T-helper 2 cell (primary cell): ENCODE measurements at places on chromosomes 11 and 22.
A peak's percentile ranks its signal among the peaks of the same experiment; 100 is the strongest.

- no peak for DNase-seq
Observed at GRCh38 chr11:37026741-37027140, 428.7 kb upstream of the RAG2 start.

DNA sequence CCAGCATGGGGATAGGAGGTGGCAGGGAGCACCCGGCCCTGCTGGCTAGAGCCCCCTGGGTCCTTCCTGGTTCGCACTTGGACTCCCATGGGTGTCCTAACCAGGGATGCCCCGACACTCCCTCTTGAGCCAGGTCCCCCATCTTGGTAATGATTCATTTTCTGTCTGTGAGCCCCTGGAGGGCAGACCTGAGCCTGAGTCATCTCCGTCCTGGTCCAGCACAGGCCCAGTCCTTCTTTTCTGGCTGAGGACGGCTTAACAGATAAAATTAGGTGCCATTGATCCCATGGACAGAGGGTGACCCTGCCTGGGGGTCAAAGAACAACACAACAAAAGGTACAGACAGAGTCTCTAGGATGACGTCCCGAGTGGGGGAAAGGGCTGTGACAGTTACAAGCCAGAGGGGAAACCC lies 3.5 kb downstream of the RHOD start:
- no peak for DNase-seq

- DNase-seq: no peak
Observed at GRCh38 chr22:47154621-47155081, 392.2 kb downstream of the TBC1D22A start.

DNA sequence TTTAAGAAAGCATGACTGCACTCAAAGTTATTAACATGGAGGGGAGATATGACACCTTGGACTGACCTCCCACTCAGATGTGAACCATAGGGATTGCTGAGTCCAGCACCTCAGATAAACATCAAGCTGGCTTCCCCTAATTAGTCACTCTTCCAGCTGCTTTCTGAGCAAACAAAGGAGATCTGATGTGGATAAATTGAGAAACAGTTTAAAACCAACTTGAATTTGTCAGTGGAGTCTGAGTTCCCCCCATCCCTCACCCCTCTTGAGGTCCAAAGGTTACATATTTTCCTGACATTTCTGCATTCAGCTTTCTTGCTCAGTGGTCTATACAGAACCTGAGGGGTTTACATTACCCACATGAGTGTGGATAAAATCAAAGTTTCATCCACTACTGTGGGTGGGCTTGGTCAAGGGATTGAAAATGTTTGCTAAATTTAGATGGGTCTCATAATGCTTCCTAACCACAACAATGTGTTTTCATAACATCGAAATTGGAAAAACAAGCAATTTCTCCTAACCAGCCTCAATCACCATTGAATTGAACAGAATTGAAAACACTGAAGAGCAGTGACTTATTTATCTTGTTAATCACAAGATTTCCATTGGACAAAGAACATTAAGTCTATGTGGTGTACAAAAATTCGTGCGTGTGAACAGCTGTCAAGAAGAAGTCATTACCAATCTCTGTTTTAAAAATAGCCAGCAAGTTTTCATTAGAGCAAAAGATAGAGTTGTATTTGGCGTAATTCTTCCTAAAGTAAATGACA lies 292.3 kb downstream of the METTL15 start:
- DNase-seq: no peak

DNA sequence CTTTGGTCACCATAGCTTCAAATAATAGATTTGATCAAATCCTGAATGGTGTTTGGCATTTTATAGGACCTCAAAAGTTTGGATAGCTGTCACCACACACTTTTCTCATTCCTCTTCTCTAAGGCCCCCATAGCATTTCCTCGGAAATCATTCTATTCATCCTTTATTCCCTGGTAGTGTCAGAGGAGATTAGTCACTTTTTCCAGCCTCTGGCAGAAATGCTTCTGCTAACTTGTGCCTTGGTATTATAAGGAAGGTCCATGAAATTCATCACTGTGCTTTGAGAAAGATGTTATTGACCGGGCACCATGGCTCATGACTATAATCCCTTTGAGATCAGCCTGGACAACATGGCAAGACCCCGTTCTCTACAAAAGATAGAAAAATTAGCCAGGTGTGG lies 19.7 kb upstream of the NUP160 start:
- no peak for DNase-seq

DNA sequence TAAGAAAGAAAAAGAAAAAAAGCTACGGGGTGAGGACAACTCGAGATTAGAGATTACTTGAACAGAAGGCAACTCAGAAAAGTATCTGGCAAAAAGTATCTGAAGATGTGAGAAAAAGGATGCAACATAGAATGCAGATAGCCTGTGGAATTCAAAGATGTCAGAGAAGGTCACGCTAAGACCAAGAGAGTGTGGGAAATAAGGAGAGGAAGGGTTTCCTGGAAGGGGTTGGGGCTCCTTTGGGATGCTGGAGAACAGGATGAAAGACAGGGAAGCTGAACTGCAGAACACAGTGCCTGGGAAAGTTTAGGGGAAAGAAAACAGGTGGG lies 1.2 kb downstream of the GUCY1A2 start:
- DNase-seq: no peak

DNA sequence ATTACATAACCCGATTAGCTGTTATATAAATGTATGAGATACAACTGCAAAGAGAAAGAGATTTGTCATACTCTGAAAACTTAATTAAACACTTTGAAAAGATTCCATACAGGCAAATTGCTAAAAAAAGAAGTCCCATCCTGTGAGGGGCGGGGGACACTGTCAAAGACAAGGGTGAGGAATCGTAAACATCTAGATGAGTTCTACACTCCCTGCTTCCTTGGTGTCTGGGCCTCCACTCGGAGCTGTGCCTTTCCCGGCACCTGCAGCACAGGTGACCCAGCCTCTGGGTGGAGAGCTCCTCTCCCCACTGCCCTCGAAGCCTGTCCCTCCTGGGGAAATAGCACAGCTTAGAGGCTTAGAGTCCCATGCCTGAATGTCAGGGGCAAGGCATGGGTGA lies 69.2 kb upstream of the CRYBB3 start:
- no peak for DNase-seq

- no peak for DNase-seq
Observed at GRCh38 chr11:113504586-113504985, 29.4 kb upstream of the DRD2 start.

- no peak for DNase-seq
Observed at GRCh38 chr22:49356428-49356827, 471.2 kb downstream of the BRD1 start.

DNA sequence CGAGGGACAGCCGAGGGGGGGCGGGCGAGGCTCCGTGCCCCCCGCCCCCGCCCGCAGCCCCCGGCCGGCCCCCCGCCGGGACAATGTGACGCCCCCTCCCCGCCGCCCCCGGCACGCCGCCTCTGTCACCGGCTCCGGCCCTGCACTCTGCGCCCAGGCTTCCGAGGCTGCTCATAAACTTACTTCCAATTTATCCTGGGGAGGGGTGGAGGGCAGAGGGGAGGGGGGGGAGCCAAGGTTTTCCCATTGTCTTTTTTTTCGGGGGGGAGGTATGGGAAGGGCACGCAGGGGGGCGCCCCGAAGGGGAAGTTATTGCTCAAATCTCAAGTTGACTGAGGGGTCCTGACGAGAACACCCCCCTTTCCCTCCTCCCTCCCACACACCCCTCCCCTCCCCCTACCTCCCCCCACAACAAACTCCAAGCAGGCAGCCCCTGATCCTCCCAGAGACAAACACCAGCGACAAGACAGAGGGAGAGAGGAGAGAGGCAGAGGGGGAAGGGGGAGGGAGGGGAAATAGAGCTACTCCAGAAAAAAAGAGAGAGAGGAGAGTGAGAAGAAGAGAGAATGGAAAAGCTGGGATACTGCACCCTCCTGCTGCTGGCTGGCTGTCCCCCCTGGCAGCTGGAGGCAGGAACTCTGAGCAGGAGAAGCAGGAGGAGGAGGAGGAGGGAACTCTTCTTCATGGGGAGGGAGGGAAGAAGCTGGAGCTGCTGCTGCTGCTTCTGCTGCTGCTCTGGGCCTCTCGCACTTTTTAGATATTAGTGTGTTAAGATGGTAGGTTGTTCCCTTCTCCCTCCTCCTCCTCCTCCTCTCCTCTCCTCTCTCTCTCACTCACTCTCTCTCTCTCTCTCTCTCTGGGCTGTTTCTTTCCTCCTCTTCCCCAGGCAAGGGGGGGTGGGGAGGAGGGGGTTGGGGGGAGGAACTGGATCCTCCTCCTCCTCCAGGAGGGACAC lies 631 bp downstream of the PHF21A start:
- no peak for DNase-seq

- no peak for DNase-seq
Observed at GRCh38 chr22:27455526-27455925, 346.0 kb downstream of the MN1 start.

DNA sequence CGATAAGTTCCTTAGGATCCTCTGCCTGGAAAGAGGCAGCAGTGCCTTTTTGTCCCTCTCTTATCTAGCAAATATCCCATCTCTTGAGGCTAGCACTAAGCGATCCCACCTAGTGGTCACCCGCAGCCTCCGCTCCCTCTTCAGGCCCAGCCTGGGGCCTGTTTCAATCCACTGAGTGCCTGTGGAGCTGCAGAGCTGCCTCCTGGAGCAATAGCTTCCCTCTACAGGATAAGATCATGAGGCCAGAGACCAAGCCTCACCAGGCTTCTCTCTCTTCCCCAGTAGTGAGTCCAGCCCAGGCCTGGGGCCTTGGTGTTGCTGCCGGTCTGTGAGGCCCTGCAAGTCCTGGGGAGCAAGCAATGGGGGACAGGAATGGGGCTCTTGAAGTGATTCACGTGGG lies 65.8 kb downstream of the SLC22A12 start:
- no peak for DNase-seq

- DNase-seq: no peak
Observed at GRCh38 chr22:30040499-30041260, 39.6 kb upstream of the HORMAD2 start.

DNA sequence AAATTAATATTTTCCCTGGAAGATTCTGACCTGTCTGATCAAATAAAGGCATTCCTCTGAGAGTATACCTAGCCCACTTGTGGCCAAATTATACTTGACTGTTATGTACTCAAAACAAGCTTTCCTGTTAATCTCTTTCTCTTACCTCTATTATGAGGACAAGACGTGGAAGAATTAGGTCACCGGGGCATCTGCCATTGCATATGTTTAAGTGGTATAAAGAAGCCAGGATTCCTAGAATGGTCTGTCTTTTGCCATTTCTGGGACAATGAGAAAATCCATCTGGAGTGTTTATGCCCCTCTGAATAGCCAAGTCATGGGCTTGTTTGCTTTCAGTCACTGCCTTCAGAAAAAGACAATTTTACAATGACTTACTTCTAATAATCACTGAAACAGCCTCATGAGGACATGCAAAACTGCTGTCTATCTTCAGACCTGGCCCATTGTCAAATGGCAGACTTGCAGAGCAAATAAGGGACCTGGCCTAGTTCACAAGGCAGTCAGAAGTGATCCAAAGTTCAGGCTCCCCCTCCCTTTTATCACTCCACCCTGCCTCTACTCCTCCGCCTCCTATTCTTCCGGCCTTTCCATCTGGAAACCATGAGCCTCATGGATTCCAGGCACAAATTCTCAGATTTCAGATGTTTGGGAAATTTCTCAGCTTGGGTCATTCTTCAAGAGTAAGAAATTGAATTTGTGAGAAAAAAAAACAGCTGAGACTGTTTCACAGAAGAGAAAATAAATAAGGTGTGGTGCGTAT lies 128.1 kb upstream of the LDLRAD3 start:
- no peak for DNase-seq

DNA sequence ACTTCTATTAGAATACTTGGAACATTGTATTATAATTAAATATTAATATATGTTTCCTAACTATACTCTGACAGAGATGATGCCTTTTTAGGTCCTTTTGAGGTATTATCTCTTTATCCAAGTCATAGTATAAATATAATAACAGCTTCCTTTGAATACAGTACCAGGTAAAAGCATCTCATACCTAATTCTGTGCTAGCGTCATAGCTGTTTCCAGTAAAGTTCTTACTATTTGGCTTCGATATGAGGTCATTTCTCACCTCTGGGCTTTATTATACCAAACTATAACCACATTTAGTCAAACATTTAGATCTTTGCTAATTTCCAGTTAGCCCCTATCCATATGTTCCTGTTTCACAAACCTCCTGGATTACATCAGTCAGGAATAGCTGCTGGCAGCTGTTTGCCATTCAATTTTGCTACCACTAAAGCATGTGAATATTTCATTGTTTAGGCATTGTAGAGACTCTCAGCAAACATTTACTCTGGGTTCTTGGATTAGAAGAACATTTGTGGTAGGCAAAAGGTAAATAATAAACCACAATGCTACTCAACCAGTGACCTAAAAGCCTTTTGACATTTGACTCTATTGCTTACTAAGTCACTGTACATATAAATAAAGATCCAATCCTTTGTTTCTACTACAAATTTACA lies 255.1 kb downstream of the TTC28 start:
- no peak for DNase-seq

GRCh38 chr22:18042685-18043084 lies 18.3 kb upstream of the MICAL3 start:
- DNase-seq: no peak

DNA sequence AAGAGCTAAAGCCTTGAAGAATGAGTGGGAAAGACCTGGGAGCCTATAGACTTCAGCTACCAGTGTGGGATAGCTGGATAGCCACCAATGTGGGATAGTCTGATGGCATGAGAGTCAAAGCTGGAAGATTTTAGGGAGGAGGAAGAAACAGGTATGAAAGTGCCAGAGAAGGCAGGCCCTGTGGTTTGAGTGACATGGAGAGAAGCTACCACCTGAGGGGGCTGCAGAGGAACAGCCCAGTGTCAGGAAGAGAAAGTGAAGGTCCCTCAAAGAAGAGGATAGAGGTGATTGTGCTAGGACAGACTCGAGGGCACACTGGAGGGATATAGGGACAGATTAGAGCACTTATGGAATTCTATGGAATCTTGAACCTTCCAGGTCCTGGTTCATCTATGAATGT lies 23.1 kb upstream of the PAX6 start:
- DNase-seq: no peak

- no peak for DNase-seq
Observed at GRCh38 chr11:67410369-67410831, 5.1 kb upstream of the CARNS1 start.

DNA sequence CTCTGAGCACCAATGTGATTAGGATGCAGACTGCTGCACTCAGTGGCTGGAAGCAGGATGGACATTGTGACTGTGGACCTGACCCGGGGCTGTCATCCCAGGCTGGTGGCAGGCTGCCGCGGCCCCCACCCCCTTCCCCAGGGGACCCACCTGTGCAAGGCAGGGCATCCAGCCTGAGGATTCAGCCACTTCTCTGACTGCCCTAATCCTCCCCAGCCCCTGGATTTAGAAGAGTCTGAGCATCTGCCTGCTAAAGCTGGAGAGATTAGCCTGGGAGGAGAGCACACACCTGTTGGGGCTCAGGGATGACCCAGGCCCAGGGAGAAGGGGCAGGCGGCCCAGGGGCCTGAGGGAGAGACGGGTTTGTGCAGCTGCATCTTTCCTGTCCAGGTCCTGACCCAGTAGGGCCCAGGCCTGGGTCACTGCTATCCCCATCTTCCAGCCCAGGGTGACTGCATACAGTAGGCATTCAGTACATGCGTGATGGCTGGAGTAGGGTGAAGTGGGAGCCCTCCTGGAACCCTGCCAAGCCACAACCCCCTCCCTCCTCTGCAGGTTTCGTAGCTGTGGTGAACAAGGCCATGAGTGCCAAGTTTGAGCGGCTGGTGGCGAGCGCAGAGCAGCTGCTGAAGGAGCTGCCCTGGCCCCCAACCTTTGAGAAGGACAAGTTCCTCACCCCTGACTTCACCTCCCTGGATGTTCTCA lies 12.1 kb downstream of the DPP3 start:
- no peak for DNase-seq

GRCh38 chr11:77776455-77776854 lies 44.1 kb downstream of the RSF1 start:
- no peak for DNase-seq

- DNase-seq: peak; percentile 56
Observed at GRCh38 chr11:14249121-14249963, 109.6 kb downstream of the RRAS2 start.

- DNase-seq: no peak
Observed at GRCh38 chr11:91967691-91968045, 256.9 kb upstream of the FAT3 start.
